ENCODE measurements at places on chromosomes 7 and 10.

DNA sequence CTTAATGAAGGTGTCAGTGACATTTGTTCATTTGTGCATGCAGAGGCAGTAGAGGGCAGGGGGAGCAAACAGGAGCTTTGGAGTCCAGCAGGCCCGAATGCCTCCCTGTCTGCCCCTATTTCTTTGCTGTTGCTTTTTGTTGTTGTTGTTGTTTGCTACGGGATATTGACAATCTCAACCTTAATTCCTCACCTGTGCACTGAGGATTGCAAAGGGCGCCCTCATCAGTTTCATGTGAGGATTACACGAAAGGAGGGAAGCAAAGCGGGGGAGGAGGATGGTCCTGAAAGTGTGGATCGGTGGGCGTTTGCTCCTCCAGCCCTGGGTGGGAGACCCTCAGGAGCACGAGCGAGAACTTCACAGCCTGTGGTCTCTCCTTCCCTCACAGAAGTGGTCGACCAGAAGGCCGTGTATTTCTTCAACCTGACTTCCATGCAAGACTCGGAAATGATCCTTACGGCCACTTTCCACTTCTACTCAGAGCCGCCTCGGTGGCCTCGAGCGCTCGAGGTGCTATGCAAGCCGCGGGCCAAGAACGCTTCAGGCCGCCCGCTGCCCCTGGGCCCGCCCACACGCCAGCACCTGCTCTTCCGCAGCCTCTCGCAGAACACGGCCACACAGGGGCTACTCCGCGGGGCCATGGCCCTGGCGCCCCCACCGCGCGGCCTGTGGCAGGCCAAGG, 9.6 kb downstream of the GDF10 start:
- no peak for DNase-seq

GRCh38 chr7:130831817-130832481, 97.9 kb upstream of the KLF14 start:
- peak; percentile 41 for DNase-seq

DNA sequence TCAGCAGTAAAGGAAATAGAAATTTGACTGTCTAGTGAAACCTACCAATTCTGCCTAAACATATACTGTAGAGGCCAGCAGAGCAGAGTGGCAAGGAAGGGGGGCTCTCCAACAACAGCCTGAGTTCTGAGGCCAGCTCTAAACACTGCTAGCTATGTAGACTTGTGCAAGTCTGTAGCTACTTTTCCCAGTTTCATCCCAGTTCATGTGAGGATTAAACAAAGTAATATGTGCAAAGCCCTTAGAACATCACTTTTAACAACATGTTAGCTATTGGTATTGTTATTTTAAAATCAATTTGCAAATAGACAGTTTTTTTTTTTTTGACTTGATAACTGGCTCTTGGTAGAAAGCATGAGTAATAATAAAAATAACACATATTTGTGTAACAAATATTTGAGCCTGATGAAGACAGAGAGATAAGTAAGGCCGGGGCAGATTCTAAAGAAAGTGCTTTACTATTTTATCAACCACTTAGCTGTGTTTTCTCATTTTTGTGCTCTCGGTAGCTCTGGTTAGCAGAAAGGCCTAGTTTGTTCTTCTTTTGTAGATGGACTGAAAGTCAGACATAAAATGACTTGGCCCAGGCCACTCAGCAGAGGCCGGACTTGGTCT, 9.3 kb downstream of the CHST12 start:
- no peak for DNase-seq

- DNase-seq: no peak
Observed at GRCh38 chr10:69439813-69440506, 11.3 kb upstream of the TSPAN15 start.

DNA sequence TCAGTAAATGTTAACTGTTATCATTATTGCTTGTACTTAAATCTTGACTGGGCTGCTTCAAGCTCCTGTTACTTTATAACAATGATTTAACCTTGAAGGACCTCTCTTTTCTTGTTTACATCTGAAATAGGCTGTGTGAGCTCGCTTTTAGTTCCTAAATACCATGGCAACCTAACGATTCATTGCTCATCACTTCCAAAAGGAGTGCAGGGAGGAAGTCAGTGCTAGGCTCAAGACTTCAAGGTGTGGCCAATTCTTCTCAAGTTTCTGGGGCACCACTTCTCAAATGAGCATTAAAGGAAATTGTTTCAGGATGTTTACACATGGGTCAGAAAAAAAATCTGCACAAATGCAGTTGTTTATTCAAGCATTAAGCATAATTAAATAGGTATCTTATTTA, 284.2 kb downstream of the MTERF1 start:
- DNase-seq: no peak

GRCh38 chr10:77168861-77169260, 468.7 kb downstream of the KCNMA1 start:
- DNase-seq: peak; percentile 27

GRCh38 chr10:600876-601659, 88.4 kb downstream of the DIP2C start:
- DNase-seq: no peak

DNA sequence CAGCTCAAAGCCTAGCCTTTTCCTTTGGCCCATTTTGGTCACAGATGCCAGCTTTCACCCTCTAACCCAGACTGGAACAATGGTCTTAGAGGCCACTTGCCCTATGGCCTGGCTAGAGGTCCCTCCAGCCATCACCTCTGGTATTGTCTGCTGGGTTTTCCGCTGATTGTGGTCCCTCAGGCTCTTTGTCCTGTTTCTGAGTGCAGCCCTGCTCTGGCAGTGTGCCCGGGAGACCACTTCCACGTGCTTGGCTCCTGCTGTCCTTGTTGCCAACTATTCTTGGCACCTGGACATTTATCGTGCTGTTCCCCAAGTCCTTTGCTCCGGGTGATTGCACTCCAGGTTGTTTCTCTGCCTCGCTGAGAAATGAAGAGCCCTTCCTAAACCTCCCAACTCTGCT, 53.3 kb upstream of the FAM180A start:
- no peak for DNase-seq

- no peak for DNase-seq
Observed at GRCh38 chr10:126458466-126458865, 70.2 kb upstream of the ADAM12 start.

- DNase-seq: no peak
Observed at GRCh38 chr10:61547297-61547696, 94.1 kb upstream of the TMEM26 start.

- no peak for DNase-seq
Observed at GRCh38 chr10:113030453-113030852, 80.4 kb downstream of the TCF7L2 start.

- no peak for DNase-seq
Observed at GRCh38 chr10:106242301-106242700, 922.2 kb downstream of the SORCS1 start.

- DNase-seq: no peak
Observed at GRCh38 chr10:31606841-31607240, 287.8 kb downstream of the ZEB1 start.

GRCh38 chr7:136950331-136950730, 81.9 kb downstream of the CHRM2 start:
- DNase-seq: no peak

- DNase-seq: no peak
Observed at GRCh38 chr7:48691788-48692187, 232.6 kb upstream of the CDC14C start.

GRCh38 chr10:119315128-119316001, 108.0 kb downstream of the GRK5 start:
- peak; percentile 91 for DNase-seq
